ENCODE measurements at places on chromosomes 13 and 19.

GRCh38 chr19:30662211-30662861 lies 290.2 kb downstream of the ZNF536 start:
- no peak for DNase-seq

DNA sequence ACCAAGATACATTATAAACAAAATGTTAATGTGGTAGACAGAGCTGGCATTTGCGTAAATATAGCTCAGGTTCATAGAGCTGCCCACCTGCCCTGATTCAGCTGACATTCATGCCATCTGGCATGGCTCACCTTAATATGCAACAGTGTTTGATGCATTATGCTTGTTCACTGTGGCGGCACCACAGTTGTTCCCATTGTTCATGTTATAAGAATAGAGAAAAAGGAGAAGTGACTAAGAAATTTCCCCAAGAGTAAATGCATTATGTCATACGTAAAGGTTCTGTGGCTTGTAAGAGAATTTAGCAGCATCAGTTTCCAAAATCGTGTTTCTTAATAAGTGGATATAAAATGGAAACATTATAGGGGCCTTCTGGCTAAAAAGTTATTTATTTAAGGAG lies 4.5 kb downstream of the CCNA1 start:
- no peak for DNase-seq

GRCh38 chr19:41734585-41734984 lies 20.7 kb upstream of the CEACAM6 start:
- no peak for DNase-seq

DNA sequence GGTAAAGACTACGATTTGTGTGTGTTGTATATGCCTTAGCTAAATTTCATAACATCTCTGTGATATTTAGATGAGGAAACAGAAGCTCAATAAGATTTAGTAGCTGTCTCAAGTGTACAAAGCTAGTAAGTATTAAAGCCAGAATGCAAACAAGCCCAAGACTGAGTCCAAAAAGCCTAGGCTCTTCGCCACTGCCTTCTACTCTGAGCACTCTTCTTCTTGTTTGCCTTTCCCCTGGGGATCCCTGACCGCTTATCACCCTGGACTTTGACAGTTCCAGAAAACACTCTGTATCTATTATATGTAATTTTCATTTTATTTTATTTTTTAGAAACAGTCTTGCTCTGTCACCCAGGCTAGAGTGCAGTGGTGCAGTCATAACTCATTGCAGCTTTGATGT lies 5.8 kb downstream of the TM9SF2 start:
- DNase-seq = no peak

- no peak for DNase-seq
Measured at GRCh38 chr19:28785971-28786370, 427.0 kb downstream of the UQCRFS1 start.

DNA sequence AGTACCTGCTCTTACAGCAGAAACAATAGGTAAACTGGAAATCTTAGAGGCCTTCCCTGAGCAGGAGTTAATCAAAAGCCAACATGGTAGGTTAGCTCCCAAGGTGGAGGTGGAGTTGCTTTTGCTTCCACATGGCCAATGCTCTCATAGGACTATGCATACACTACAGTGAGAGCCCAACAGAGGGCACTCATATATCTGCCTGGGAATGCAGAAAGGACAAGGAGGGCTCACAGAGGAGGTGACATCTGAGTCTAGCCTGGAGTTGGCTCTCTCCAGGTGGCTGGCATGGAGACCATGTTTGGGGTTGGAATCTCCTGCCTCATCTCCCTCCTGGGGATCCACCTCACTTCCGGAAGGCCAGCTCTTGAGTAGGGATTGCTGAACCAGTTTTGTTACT lies 34.6 kb downstream of the ATP8A2 start:
- no peak for DNase-seq

DNA sequence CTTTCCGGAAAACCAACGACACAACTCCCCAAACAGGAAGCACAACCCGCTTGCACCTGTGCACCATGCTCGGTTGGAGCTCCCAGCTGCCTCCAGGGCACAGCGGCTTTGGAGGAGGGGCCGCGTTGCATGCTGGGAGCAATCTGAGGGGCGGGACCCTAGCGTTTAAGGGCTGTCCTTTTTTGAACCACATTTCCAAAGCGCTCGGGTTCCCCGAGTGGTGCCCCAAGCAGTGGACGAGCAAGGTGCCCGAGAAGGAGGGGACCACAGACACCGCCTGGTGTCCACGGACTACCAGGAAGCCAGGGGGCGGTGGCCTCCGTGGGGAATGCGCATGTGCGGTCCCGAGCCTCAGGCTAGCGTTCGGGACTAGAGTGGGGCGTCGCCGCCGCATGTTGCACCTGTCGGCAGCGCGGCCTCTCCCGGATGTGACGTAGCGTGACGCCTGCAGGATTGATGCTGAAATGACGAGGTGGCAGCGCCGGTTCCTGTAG lies 11.9 kb upstream of the ZNF57 start:
- peak; percentile 69 for DNase-seq

GRCh38 chr19:15266683-15267082 lies 34.4 kb upstream of the EPHX3 start:
- DNase-seq = no peak

DNA sequence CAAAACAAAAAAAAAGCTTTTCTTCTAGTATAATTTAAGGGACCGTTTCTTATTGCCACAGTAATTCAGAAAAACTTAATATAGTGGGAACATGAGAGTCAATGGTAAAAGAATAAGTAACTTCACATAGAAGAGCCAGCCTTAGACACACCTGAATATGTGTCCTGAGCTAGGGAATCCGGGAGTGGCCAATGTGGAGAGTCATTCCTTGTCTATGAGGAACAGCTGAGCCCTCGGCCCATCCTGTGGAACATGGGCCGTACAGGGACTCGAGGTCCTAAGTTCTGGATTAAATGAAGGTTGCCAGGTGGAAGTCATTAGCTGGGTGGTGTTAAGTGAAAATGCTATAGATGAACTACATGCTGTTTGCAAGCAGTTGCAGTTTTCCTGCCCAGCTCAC lies 32.2 kb downstream of the EFNB2 start:
- DNase-seq = no peak

DNA sequence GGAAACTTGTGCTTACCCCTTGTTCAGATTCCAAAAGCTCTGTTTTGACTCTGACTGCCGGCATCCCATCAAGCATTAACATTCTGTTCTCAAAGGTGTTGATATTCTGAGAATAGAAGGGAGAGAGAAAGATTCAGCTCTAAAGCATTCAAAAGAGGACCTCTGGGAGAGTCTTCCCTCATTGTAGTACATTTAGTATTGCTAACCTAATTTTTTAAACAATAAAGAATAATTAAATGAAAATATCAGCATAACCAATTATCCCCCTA lies 190.3 kb downstream of the KLF12 start:
- no peak for DNase-seq

GRCh38 chr19:32652894-32653598 lies 21.9 kb downstream of the ANKRD27 start:
- no peak for DNase-seq

DNA sequence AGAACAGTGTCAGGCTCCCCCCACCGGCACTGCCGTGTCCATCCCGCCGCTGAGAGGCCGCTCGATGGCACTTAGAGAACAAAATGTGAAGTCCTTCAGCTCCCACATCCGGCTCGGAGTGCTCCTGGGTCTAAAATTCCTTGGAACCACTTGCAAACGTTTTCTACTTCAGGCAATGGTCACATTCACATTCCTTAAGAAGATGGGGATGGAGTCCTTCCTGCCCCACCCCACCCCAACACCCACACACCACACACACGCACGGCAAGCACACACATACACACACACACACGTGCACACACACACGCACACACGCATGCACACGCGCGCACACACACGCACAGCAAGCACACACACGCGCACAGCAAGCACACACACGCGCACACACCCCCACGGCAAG lies 83.4 kb downstream of the SOX1 start:
- DNase-seq = no peak

GRCh38 chr19:15584095-15584494 lies 30.9 kb upstream of the CYP4F8 start:
- DNase-seq = no peak

DNA sequence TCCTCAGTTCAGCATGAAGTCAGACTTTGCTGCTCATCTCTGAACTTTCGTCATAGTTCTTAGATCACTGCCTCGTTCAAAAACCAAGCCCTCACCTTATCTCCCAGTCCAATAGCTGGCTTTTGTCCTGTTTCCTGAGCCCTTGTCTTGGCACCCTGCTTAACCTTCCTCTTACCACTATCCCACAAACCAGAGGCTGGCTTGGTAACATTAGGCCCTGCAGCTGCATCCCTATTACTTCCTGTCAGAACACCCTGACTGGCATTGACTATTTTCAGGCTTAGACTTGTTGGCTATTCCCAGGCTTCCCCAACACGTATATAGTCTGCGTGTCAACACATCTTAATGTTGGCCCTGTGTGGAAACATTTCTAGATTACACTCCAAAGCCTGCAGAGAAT lies 172.4 kb downstream of the VWA8 start:
- DNase-seq = no peak

- DNase-seq = no peak
Measured at GRCh38 chr13:77409412-77409811, 82.5 kb upstream of the MYCBP2 start.

GRCh38 chr19:2777952-2778683 lies 5.0 kb downstream of the SGTA start:
- DNase-seq = no peak

DNA sequence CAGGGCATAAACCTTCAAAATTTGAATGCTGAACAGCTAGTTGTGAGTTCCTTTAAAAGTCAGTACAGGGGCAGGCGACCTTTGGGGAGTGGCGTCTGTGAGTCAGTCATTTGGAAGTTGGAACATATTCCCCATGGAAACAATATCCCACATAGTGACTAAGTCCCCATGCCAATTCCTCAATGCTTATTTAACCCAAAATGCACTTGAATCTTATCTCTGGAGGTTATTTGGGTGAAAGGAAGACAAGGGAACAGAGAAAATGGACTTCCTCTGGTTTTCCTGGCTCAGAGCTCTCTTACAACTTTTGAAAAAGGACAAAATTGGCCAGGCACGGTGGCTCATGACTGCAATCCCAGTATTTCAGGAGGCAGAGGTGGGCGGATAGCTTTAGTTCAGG lies 479.2 kb upstream of the NBEA start:
- no peak for DNase-seq

- DNase-seq = no peak
Measured at GRCh38 chr19:40592170-40592569, 9.0 kb upstream of the LTBP4 start.
